ENCODE measurements at places on chromosomes 1 and 21.

DNA sequence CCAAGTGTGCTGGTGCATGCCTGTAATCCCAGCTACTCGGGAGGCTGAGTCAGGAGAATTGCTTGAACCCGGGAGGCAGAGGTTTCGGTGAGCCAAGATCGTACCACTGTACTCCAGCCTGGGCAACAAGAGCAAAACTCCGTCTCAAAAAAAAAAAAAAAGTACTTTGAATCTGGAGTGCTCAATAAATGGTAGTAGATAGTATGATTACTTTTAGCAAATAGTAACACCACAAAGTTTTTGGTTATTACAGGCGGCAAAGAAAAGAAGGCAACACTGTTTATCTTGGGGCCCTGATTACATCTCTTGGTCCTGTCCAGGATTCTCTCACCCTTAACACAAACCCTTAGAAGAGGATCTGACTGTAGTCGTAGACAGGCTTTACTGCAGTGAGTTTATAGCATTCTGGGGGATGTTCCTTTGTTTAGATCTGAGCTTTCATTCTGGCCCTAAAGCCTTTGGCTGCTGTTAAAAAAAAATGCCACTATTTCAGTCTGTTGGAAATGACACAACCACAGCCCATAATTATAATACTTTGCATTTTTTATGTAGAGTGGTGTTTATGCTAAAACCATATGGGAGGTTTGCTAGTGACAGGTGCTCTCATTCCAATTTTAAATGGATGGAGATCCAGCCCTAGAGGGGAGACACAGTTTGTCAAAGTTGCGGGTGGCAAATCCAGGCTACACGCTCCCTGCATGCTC is 79.7 kb upstream of the SLC2A1 start:
- DNase-seq: no peak

- no peak for DNase-seq
Observed at GRCh38 chr1:101410048-101410878, 173.4 kb downstream of the S1PR1 start.

- DNase-seq: no peak
Observed at GRCh38 chr1:209800984-209801834, 4.7 kb downstream of the IRF6 start.

DNA sequence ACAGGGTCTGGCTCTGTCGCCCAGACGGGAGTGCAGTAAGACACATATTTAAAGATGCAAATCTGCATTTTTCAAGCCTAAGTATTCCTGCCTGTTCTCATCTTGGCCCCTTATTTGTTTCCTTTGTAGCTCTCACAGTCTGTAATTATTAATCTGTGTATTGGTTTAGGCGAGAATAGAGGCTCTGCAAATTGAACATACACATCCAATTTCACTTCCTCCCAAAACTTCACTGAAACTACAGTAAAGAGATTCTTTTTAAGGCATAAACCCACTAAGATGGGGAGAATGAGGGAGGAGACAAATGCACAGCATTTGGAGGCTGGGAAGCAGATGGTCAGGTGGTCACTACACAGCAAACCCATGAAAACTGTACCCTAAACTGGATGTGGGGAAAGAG is 21.0 kb downstream of the HMGN2 start:
- no peak for DNase-seq

DNA sequence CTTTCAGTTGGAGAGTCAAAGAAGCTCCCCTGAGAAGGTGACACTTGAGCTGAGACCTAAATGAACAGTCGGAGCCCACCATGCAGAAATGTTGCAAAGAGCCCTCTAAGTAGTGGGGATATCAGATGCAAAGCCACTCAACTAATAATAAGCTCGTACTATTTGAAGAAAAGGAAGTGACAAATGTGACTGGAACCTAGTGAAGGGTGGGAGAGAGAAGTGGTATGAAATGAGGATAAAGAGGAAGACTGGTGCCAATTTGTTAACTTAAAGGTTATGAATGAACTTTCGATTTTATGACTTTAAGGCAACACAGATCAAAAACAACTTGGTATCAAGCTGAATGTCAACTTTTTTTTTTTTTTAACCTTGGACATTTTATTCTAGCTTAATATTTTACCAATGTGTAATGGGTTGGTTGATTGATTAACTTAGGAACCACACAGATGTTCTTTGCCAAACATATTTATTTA is 14.7 kb downstream of the LYPLAL1 start:
- no peak for DNase-seq

DNA sequence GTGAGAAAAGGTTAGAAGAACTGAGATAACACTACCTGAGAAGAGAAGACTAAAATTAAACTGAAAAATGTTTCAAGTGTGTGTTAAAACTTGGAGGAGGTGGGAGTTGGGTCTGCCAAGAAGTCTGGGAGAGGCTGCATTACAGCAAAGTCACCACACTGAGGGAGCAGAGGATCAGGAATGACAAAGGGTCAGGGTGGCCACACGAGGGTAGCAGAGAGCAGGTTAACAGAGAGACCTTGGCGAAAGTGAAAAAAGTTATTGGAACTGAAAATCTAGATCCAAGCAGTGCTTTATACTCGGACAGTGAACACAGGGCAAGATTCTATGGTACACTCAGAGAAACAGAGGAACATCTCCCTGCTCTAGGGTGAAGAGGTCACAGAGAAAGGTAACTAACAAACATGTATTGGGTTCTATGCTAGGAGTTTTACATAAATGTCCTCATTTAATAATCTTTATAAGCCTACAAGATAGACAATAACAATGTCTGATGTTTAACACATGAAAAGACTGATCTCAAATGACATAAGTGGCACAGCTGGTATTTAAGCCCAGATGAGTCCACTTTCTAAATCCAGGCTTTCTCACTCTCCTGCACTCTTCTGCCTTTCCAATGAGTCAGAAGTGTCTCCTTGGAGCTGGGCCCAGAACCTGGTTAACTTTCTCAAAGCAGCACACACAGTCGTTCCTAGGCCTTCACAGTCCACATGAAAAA is 10.3 kb upstream of the CADM3 start:
- DNase-seq: peak; percentile 27

DNA sequence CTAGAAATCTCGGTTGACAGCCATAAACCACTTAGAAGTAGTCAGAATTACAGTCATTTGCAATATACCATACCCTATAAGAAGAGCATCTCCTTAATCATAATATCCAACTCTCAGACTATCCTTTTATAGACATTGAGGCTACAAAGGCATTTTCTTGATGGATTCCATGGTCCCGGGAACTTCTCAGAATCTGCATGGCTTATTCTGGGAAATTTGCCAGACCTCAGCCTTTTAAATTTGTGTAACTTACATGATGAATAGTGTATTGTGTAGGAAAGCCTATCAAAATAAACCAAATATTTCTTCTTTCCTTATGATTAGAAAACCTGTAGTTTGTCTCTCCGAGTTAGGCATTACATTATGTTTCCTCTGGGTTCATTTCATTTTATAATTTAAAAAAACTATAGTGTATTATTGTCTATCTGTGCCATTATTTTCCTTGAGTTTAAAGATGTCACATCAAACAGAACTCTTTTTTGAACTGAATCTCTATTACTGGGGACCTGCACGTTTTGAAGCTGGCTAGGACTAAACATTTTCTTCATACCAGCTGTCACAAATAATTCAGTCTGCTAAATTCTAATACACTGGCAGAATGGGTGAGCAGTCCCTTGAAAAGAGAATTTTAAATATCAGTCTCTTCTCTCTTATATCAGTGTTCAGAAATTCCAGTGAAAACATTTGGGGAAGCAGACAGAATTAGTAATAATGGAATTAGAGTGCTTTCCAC is 102.9 kb downstream of the GABPA start:
- DNase-seq: no peak

DNA sequence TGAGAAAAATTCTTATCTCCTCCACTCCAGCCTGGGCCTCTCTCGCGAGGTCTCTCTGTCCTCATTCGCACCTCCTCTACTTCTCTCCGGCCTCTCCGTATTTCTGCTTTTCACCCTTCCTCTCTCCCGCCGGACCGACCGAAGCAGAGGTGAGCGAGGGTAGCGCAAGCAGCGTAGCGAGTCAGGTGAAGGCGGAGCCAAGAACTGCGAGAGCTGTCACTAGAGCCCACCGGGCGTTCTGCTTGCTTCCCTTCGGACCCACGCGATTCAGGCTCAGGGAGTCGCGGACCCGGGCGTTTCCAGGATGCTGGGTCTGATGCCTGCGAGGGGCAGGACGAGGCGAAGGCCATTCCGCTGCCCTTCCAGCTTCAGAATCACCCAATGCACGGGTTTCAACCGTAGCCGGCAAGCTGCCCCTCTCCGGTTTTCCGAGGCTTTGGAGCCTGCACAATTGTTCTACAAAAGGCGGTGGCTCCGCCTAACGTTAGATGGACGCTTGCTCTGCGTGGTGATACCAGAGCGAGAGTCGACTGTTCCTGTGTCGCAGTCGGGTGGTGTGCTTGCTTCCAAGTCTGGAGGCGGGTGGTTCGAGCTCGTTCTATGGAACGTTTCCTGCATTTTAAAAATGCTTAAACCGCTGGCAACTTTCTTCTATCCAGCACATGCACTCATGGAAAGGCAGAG is 310.2 kb downstream of the FAM72C start:
- no peak for DNase-seq

GRCh38 chr1:45802343-45803298 is 791 bp upstream of the MAST2 start:
- no peak for DNase-seq

DNA sequence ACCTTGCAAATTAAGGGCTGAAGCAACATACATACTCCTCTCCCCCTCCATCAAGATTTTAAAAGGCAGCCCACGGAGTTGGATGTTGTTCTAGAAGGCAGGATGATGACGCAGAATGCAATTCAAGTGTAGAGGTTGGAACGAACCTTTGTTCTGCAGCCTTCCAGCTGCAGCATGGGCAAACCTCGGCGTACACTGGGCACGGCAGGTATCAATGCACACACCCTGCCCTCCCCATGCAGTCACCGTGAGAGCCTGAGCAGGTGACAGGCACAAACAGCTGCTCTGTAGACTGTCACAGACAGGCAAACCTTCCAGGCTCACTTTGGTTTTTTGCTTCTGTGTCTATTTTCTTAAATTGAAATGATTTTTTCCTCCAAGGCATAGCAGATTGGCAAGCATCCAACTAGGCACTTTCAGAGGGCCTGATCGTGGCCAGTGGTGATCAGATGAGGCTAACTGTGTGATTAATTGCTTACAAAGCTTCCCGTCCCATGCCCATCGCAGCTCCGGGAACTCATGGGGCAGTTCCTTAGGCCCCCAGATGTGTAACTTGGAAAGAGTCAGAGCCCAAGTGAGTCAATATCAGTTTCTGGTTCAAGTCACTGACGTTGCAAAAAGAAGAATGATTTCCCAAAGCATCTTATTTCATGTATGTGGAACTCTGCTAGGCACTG is 82.3 kb downstream of the ITPKB start:
- DNase-seq: no peak

DNA sequence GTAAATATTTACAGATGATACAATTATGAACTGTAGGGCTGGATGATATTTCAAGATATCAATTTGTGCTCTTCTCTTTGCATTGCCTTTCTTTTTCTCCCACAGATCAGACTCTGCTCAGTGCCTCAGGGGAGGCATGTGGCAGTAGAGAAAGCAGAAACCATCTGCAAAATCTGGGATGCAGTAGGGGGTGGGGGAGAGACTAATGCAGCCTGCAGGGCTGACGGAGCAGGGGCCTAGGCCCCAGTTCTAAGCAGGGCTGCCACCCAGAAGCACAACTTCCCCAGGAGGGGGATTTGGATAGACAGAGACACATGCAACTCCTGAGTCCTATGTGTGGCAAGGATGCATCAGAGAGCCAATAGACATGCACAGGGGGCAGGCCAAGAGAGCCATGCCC is 511.6 kb downstream of the SMYD3 start:
- no peak for DNase-seq

DNA sequence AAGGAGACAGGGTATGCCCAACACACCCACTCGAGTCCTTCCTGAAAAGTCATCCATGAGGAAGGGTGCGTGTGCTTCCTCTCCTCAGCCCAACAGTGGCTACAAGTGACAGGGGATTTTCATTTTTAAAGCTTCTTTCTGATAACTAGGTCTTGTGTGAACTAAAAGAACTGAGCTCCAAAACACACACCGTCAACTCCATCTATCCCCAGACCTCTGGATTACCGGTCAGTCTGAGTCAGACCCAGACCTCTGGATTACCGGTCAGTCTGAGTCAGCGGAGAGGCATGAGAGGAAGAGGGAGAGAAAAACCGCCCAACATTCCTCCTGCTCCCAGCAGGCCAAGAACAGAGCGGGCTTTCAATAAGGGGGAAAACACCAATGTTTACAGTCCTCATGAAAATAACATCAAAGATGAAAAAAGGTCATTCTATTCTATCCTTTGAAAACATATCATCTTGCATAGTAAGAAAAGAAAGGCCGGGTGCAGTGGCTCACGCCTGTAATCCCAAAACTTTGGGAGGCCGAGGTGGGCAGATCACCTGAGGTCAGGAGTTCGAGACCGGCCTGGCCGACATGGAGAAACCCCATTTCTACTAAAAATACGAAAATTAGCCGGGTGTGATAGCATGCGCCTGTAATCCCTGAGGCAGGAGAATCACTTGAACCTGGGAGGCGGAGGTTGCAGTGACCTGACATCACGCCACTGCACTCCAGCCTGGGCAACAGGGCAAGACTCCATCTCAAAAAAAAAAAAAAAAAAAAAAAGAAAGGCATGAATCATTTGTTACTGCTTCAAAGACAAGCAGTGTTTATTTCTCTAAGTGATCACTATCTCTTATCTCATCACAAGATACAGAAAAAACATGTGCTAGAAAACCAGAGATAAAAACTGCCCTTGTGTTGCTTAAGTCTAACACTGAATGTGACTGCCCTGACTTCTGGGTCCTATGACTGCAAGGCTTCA is 3.4 kb downstream of the PTTG1IP start:
- DNase-seq: no peak

GRCh38 chr1:152034654-152035538 is 1.9 kb downstream of the S100A11 start:
- peak; percentile 42 for DNase-seq

- DNase-seq: no peak
Observed at GRCh38 chr1:86146566-86146965, 10.0 kb downstream of the COL24A1 start.

DNA sequence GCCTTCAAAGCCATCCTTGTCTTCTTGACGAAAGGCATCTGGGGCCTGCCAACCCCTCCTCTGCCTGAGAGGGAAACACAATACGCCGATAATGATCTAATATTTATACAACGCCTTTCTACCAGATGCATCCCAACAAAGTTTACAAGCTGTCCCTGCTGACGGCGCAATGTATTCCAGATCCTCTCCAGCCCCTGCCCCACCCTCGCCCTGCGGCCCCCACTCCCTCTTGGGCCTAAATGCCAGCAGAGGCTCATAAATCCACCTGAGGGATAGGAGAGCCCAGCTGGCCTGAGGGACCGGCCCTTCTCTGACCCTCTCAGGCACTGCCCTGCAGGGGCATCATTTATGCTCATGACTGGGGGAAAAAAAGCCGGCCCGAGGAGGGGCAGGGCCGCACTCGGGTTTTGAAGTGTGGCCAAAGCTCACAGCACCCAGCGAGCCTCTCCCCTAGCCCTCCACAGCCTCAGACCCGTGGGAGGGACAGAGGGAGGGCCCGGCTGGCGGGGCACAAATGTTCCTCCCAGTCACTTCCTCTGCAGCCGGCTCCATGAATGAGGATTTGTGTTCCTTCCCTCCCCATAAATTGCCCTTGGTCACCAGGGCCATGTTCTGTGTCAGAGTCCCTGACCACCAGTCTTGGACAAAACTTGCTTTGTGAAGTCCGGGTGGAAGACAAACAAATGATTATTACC is 140.3 kb downstream of the FOXD2 start:
- no peak for DNase-seq

- no peak for DNase-seq
Observed at GRCh38 chr1:150678988-150679387, 18.0 kb downstream of the GOLPH3L start.
